ENCODE measurements at places on chromosomes 16 and 17.

DNA sequence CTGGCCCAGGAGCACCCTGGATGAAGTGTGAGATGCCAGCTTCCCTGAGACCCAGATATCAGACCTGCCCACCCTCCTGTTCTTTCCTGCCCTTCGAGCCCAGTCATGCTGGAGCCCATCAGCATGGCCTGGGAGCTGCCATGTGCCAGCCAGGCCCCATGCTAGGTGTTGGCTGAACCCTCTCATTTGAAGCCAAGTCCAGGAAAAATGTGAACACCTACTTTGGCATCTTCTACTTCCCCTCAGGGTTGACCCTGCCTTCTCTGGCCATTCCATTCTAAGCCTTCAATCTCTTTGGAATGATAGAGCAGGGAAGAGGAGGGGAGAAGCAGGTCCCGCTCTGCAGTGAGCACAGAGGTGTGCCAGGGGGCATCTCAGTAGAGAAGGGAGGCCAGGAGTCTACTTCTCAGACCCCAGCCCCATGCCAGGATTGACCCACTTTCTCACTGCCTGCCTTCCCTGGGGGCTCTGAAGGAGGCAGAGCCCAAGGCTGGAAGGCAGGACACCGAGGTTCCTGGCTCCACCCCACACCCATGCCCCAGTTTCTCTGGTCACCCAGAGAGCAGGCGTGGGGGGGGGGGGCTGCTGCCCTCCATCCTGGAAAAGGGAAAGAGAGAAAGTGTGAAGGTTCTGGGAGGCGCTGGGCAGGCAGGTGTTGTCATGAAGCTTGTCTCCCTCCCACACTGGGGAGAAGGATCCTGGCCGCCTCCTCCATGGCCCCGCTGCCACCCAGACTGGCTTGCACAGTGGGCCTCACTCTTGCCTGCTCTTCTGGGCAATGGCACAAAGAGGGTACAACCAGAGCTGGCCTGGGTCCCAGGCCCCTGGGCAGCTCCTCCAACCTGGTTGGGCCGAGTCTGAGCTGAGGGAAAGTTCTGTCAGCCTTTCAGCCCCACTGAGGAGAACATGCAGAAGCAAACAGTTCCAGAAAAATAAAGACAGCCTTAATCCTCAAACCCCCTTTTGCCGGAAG lies 9.3 kb downstream of the HDAC5 start:
- DNase-seq, result no peak

- no peak for DNase-seq
Measured at GRCh38 chr17:49121696-49122292, 10.8 kb upstream of the B4GALNT2 start.

GRCh38 chr16:17983847-17984639 lies 352.5 kb downstream of the NPIPA8 start:
- no peak for DNase-seq

GRCh38 chr16:50244504-50245416 lies 21.6 kb upstream of the ADCY7 start:
- DNase-seq, result no peak

GRCh38 chr16:87068762-87069150 lies 248.4 kb downstream of the C16orf95 start:
- DNase-seq, result no peak

- DNase-seq, result peak; percentile 19
Measured at GRCh38 chr16:29809850-29810698, 1.9 kb upstream of the PRRT2 start.

- peak; percentile 23 for DNase-seq
Measured at GRCh38 chr16:88804552-88805339, 1.2 kb downstream of the CDT1 start.

- no peak for DNase-seq
Measured at GRCh38 chr17:75511610-75512575, 3.4 kb downstream of the CASKIN2 start.

- no peak for DNase-seq
Measured at GRCh38 chr16:68364561-68364998, 53.8 kb downstream of the PRMT7 start.

- peak; percentile 69 for DNase-seq
Measured at GRCh38 chr16:52547004-52547833, at the start of gene TOX3. Gene TOX3 (minus strand): TSS chr16:52547143. CDS start chr16:52546723, 420 bp downstream.

- DNase-seq, result no peak
Measured at GRCh38 chr16:56944954-56945839, 13.3 kb downstream of the HERPUD1 start.

DNA sequence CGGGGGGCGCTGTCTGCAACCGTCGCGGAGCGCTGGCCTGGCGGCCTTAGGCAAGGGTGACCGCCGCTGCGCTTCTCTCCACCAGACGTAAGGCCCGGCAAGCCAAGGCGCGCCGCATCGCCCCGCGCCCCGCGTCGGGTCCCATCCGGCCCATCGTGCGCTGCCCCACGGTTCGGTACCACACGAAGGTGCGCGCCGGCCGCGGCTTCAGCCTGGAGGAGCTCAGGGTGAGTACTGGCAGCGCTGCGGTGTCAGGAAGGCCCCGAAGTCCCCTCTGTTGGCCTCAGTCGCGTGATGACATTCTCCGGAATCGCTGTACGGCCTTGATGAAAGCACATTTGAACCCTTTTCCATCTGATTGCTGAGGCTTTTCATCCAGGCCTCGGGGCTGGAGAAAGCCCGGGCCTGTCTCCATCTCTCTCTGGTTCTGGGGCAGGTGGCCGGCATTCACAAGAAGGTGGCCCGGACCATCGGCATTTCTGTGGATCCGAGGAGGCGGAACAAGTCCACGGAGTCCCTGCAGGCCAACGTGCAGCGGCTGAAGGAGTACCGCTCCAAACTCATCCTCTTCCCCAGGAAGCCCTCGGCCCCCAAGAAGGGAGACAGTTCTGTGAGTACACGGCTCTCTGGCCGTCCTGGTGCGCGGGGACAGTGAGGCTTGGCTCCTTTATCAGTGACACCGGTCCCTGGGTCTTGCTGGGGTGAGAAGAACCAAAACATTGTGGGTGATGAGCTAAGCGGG lies 831 bp downstream of the RPL13 start:
- DNase-seq, result no peak

DNA sequence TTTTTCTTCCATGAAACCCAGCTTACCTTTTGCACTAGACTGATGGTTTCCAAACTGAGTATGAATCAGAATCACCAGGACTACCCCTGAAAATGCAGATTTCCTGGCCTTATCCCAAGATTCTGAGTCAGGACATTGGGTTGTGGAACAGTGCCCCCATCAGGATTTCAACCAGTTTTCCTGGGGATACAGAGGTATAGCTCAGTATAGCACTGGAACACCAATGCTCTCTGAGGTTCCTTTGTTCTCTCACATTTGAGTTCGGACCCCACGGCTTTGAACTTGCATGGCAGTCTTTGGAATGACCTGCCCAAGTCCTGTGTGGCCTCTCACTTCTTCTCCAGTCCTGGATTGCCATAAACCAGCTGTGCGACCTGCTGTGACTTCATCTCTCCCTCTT lies 12.8 kb upstream of the CCL8 start:
- no peak for DNase-seq

GRCh38 chr16:12602811-12603698 lies 200.6 kb downstream of the CPPED1 start:
- no peak for DNase-seq

DNA sequence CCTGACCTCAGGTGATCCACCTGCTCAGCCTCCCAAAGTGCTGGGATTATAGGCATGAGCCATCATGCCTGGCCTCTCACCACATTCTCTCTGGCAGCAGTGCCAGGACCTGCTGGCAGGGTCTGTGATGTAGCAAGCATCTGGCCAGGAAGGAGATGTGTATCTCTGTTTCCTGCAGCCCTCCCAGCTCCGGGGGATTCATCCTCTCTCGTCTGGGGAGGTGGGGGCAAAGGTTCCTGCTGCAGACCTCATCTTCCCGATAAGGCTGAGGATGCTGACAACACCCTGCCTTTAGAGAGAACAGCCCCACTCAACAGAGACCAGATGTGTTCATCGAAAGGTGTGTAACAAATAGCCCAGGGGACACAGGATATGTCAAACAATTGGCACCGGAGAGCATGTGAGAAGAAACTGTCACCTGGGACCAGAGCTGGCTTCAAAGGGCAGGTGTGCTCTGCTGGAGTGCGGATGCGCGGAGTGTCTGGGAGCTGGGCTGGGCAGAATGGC lies 54.8 kb upstream of the SEC14L1 start:
- peak; percentile 26 for DNase-seq

DNA sequence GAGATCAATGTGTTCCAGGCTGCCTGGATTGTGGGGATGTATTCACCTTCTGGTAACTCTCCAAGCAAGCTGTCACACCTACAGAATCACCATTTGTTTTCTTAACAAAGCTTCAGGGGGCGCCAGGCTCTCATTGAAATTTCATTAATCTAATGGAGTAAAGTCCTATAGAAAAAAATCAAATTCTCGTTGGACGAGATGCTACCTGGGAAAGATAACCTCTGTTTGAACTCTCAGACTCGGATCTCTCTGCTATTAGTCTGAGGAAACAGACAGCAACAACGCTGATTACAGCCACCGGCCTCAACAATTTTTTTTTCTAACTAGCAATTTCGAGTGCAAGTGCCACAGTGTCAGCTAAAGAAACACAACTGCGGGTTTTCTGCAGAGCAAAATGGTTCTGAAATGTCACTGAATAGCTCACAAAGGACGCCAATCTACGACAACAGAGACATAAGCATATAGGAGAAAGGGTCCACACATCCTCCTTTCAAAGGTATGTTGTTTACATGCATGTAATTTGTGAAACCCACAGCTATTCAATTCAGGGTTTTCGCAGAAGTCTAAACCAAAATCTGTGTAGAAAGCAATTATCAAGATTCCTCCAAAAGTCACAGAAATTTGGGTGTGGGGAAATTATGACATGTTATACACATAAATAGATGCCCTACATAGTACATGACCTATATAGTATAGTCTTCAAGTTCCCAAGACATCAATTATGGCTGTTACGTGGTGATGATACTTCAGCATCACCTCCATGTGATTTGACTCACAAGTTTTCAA lies 135.8 kb downstream of the SKAP1 start:
- DNase-seq, result no peak

GRCh38 chr17:57987581-57988300 lies at the start of gene VEZF1:
Gene VEZF1 (minus strand): TSS chr17:57988254. CDS start chr17:57988111, 143 bp downstream.
- DNase-seq, result peak; percentile 60

GRCh38 chr17:7307686-7308624 lies 527 bp downstream of the EIF5A start:
- DNase-seq, result no peak

DNA sequence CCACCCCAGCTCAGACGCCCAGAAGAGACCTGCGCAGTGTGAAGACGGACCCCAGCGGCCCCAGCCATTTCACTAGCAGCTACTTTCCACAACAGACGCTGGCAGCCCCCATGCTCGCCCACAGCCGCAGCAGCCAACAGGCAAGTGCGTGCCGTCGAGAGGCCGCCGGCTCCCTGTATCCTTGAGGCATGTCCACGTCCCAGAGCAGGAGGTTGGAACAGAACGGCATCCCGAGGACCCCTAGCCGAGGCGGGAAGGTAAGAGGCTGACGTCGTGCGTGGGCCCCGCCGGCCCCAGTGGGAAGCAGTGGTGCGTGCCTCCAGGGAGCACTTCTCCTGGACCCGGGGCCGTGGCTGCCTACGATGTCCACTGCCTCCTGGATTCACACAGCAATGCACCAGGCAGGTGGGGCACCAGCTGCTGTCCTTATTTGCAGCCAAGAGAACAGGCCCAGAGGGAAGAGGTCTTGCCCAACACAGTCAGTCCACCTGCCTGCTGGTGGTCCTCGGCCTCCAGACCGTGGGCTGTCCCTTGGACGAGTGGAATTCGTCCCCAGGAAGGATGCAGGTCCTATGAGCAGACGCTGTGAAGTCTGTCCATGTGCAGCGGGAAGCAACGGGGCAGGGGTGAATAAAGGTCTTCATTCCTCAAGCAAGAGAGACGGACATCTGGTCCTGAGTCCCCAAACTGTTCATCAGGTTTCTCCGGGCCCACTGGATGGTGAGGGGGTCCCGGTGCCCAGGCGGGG lies 38.5 kb downstream of the SLC7A5 start:
- DNase-seq, result no peak

DNA sequence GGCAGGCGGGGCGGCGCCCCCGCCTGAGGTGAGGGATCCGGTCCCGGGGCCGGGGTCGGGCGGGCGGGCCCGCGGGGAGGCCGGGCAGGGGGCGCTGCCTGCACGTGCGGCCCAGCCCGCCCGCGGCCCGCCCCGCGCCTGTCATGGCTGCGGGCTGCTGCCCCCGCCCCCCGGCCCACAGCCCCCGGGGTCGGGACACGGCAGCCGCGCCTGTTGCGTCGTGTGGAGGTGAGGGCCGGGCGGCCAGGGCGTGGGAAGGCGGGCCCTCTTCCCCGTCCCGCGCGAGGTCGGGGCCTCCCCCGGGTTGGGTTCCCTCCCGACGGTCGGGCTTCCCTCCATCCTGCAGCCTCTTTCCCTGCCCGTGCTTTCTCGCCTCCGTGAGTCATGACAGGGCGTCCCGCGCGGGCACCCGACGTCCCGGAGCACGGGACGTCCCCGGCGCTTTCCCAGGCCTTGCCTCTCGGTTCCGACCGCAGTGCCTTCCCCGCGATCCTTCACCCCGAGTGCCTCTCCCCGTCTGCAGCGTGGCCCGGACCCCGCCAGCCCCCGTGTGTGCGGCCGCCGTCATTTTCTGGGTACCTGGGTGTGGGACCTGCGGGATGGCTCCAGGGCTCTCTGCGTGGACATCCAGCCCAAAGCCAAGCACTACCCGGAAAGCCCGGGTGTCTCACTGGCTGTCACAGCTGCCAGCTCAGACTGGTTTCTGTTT lies 76.7 kb downstream of the CHD9 start:
- no peak for DNase-seq

DNA sequence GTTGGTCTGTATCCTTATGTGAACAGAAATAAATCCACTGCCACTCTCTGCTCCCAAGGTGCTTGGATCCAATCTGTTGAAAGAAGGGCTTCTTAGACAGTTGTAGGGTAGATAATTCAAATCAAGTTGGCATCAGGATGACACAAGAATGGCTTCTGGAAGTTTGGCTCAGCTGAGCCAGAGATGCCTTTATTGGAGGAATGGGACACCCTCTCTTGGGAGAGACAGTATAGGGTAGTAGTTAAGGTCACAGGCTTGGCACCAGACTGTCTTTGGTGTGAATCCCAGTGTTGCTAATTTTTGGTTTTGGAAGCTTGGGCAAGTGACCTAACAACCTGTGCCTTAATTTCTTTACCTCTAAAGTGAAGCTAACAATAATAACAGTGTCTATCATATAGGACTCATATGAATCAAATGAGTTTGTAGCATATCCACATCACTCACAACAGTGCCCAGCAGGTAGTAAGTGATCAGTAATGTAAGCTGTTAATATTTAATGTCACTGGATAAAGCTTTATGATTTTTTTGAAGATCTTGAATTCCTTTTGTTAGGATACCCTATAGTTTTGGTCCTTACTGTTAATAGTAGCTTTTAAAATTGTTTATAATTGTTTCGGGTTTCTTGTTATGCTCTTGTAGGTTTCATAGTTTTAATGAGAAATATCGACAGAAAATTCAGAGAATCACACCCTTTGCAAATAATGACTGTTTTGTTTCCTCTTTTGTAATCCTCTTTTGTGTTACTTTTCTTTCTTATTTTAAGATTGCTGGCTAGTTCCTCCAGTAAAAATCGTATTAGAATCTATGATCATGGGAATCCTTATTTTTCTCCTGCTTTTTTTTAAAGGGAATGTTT lies 19.1 kb downstream of the ZNRF1 start:
- DNase-seq, result no peak

- DNase-seq, result no peak
Measured at GRCh38 chr16:23254338-23254737, 47.8 kb upstream of the SCNN1B start.

- DNase-seq, result no peak
Measured at GRCh38 chr16:7713244-7713643, 380.6 kb downstream of the RBFOX1 start.

GRCh38 chr17:82491533-82491932 lies 28.0 kb upstream of the FOXK2 start:
- DNase-seq, result no peak
